Calu3 (cell line): ENCODE measurements at places on chromosomes 5 and 9. TPM values are rescaled to one million over a fixed set of nuclear protein-coding genes. Genes with fewer than 3 reads are reported as not detected.
A peak's percentile ranks its signal among the peaks of the same experiment; 100 is the strongest.

- no peak overlapping the region for H3K27ac ChIP-seq
- H3K4me1 ChIP-seq, result peaks cover 8% of the 10 kb centered on the region
- DNase-seq, result no peak
- H3K27me3 ChIP-seq, result no peaks in the 10 kb centered on the region
- peaks cover 32% of the 10 kb centered on the region for H3K36me3 ChIP-seq
These were observed 52.8 kb upstream of the PHF2 start for GRCh38 chr9:93523518-93524144.

DNA sequence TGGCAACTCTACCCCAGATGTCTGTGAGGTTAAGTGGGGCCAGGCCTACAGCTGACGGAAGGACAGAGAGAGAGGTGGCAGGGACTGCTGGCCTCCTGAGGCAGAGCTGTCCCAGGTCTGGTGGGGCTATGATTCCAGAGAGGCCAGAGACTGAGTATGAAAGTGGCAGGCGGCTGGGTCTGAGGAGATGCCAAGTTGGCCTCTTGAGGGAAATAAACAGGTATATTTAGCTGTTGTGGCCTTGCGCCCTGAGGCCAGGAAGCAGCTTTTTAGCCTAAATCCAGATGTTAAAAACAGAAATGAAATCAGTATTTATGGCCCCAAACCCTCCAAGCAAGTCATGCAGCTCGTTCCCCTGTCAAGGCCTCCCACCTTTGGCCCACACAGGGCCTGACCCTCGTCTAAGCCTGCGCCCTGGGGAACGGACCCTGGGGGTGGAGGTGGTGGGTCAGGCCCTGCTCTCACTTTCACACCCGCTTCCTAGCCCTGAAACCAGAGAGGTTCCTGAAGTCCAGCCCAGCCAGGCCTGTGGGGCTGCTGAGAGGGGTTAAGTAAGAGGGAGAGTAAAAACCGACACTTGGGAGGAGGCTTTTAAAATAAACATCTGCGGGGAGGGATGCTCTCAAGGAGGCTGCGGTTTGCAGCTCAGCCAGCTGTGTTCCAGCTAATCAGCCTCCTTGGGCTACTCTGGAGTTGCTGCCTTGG, 18.7 kb downstream of the PCDHGC5 start:
- no peak for DNase-seq
- H3K4me1 ChIP-seq, result no peaks in the 10 kb centered on the region
- no peak overlapping the region for H3K27ac ChIP-seq
- H3K4me3 ChIP-seq, result no peak overlapping the region
- H3K36me3 ChIP-seq, result peaks cover 50% of the 10 kb centered on the region

DNA sequence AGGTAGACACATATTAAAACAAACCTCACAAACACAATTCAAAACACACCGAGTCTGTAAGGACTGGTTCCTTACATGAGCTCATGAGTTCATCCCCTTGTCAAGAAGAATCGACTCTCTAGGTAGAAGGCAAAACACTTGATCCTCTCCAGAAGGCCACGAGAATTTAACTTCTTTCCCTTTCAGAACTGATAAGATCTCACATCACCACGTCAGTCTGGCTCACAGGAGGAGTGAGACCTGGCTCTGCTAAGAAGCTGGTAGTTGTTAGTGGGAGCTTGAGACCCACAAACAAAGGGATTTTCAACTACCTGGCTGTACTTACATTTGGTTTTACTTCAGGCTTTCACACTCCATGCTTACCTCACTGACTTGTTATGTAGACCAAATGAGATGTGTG, 459.2 kb downstream of the ARHGEF28 start:
- H3K27me3 ChIP-seq, result no peaks in the 10 kb centered on the region
- no peaks in the 10 kb centered on the region for H3K36me3 ChIP-seq
- peaks cover 9% of the 10 kb centered on the region for H3K4me1 ChIP-seq
- H3K27ac ChIP-seq, result no peak overlapping the region

DNA sequence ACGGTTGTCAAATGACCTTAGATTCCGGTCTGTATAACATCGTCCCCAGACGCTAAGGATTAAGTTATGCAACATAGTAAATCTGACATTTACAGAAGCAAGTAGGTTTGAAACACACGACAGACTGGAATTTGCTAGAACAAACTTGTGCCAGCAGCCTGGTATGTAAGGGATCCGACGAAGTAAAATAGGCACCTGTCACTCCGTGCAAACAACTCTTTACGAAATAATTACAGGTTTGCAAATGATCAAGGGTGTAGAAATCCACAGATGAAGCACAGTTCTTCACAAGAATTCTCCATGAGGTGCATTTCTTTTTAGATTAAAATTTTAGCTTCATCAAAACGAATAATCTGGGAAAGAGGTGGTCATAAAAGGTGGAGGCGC, 508 bp downstream of the MOCS2 start:
- H3K4me1 ChIP-seq, result peaks cover 22% of the 10 kb centered on the region
- peak overlapping the region; percentile 91 for H3K4me3 ChIP-seq
- no peak for DNase-seq
- peaks cover 27% of the 10 kb centered on the region for H3K36me3 ChIP-seq

The ADCY2 gene
- total RNA-seq, result not detected in 2 replicates

- no peak for DNase-seq
- no peaks in the 10 kb centered on the region for H3K27me3 ChIP-seq
- H3K27ac ChIP-seq, result no peak overlapping the region
- H3K36me3 ChIP-seq, result peaks cover 21% of the 10 kb centered on the region
These were observed 136.9 kb downstream of the PCSK5 start for GRCh38 chr9:76027416-76027815.

- no peaks in the 10 kb centered on the region for H3K4me1 ChIP-seq
- H3K27ac ChIP-seq, result no peak overlapping the region
- no peaks in the 10 kb centered on the region for H3K27me3 ChIP-seq
- H3K4me3 ChIP-seq, result no peak overlapping the region
- H3K36me3 ChIP-seq, result no peaks in the 10 kb centered on the region
These were observed 10.4 kb upstream of the PPP2CA start for GRCh38 chr5:134236318-134236717.

The KIF24 gene
- total RNA-seq, result 4.1 and 4.2 TPM in 2 replicates

DNA sequence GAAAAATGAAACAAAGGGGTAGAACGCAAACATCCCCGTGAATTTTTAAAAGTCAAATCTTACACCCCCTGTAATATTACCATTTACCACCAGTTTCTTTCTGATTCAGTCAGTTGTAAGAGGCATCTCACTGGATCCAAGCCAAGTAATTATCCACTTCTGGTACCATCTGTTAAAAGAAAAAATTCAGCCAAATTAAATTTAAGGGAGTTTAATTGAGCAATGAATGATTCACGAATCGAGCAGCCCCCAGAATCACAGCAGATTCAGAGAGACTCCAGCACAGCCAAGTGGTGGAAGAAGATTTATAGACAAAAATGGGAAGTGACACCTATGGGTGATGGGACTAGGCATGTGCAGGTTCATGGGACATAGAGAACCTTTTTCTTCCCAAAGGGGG, 29.9 kb upstream of the MTMR12 start:
- no peak overlapping the region for H3K4me3 ChIP-seq
- no peaks in the 10 kb centered on the region for H3K27me3 ChIP-seq
- DNase-seq, result no peak
- H3K27ac ChIP-seq, result no peak overlapping the region
- no peaks in the 10 kb centered on the region for H3K36me3 ChIP-seq

- H3K27ac ChIP-seq, result no peak overlapping the region
- H3K36me3 ChIP-seq, result peaks cover 13% of the 10 kb centered on the region
- H3K27me3 ChIP-seq, result no peaks in the 10 kb centered on the region
- H3K4me3 ChIP-seq, result no peak overlapping the region
- DNase-seq, result no peak
These were observed 17.0 kb downstream of the RALGDS start for GRCh38 chr9:133103987-133104505.

The SLC2A6 gene
- total RNA-seq, result 9.3 and 11.6 TPM in 2 replicates

The TNFSF8 gene
- not detected in 2 replicates for total RNA-seq

- peaks cover 34% of the 10 kb centered on the region for H3K4me1 ChIP-seq
- peaks cover 90% of the 10 kb centered on the region for H3K36me3 ChIP-seq
- H3K4me3 ChIP-seq, result peak overlapping the region; percentile 76
- H3K27me3 ChIP-seq, result no peaks in the 10 kb centered on the region
These were observed 3.9 kb downstream of the PLK2 start for GRCh38 chr5:58456026-58456425.

The ACER2 gene
- 7.6 and 10.0 TPM in 2 replicates for total RNA-seq

The LCN2 gene
- total RNA-seq, result 2,733 and 4,208 TPM in 2 replicates

- no peak overlapping the region for H3K27ac ChIP-seq
- peaks cover 15% of the 10 kb centered on the region for H3K27me3 ChIP-seq
- no peak overlapping the region for H3K4me3 ChIP-seq
- H3K4me1 ChIP-seq, result no peaks in the 10 kb centered on the region
These were observed 72.5 kb upstream of the GPR151 start for GRCh38 chr5:146588331-146589027.

DNA sequence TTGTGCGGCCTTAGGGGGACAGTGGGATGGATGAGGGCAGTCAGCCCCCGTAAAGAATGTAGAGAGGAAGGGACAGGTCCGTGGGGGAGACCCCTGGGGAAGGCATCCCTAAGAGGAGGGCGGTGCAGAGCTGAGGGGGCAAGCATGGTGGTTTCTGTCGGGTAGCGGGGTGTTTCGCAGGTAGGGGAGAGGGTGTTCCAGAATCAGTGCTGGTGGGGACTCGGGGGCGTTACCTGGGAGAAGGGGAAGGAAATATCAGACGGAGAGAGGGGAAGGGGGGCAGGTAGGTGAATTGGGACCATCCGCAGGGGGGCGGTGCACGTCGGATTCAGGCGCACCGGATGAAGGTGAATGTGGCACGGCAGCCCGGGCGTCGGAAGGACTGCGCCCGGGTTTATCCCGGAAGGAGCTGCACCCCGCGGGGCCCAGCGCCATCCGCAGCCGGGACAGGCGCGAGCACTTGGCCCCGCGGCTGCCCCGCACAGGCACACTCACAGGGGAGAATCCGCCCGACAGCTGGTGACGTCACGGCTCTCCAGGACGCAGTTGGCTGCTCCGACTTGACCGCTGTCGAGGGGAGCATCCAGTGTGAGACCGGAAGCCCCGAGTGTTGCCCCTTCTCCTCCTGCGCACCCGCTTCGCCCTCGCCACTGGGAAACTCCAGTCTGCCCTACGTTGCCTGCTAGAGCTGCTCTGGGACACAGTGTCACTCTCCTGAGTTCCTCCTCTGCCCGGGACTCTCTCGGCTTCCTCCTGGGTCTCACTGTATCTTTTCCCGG, 1.3 kb downstream of the CD72 start:
- peak overlapping the region; percentile 49 for H3K4me3 ChIP-seq
- peak overlapping the region; percentile 38 for H3K27ac ChIP-seq
- DNase-seq, result peak; percentile 36
- no peaks in the 10 kb centered on the region for H3K36me3 ChIP-seq
- peaks cover 76% of the 10 kb centered on the region for H3K27me3 ChIP-seq

DNA sequence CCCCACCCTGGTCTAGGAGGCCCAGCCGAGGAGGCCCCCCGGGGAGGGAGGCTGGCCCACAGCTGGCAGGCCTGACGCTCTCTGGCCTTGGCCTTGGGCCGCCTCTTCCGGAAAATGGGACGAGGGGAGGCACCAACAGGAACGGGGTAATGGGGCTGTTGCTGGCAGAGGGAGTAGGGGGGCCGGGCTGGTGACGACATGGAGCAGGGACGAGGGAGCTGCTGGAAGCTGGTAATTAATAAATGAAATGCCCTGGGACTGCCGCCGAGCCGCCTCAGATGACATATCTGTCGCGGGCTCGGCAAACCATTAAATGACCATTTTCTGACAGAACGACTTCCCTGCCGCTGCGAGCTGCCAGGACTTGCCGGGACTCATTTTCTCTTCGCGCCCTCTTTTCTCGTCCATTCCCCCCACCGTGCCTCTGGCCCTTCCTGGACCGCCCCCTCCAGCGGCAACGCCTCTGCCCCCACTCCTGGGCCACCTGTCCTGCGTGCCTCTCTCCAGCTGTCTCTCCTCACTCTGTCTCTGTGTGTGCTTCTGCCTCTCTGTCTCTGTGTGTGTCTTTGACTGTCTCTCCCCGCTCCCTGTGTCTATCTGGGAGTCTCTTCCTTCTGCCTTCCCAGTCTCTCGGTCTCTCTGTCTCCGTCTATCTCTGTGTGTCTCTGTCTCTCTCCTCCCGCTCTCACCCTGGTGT, 215.7 kb downstream of the PAX5 start:
- DNase-seq, result no peak
- H3K4me3 ChIP-seq, result peak overlapping the region; percentile 63
- no peak overlapping the region for H3K27ac ChIP-seq

DNA sequence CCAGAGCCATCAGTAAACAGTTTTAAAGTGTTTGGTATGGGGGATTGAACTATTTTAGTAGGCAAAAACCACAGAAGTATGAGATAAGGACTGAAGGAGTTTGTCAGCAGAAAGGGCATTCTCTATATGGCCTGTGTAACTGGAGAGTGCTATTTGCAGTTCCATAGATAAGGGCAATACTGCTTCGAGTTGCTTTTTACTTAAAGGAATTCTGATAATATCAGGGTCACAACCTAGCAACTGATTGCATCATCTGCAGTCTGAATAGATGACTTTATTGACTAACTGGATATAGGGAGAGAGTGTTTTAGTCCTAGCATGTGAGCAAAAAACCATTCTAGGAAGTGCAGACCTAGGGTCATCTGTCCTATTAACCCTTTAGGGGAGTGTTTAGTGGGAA, 645.2 kb upstream of the PTPRD start:
- no peaks in the 10 kb centered on the region for H3K27me3 ChIP-seq
- no peaks in the 10 kb centered on the region for H3K36me3 ChIP-seq
- DNase-seq, result no peak
- H3K27ac ChIP-seq, result no peak overlapping the region
- no peak overlapping the region for H3K4me3 ChIP-seq
- no peaks in the 10 kb centered on the region for H3K4me1 ChIP-seq

The ITGA2 gene
- total RNA-seq, result 91.9 and 101 TPM in 2 replicates

- H3K27me3 ChIP-seq, result no peaks in the 10 kb centered on the region
- no peaks in the 10 kb centered on the region for H3K4me1 ChIP-seq
- no peak overlapping the region for H3K4me3 ChIP-seq
- peak; percentile 46 for DNase-seq
- H3K36me3 ChIP-seq, result no peaks in the 10 kb centered on the region
These were observed 18.4 kb downstream of the SLC25A46 start for GRCh38 chr5:110757118-110757729.

DNA sequence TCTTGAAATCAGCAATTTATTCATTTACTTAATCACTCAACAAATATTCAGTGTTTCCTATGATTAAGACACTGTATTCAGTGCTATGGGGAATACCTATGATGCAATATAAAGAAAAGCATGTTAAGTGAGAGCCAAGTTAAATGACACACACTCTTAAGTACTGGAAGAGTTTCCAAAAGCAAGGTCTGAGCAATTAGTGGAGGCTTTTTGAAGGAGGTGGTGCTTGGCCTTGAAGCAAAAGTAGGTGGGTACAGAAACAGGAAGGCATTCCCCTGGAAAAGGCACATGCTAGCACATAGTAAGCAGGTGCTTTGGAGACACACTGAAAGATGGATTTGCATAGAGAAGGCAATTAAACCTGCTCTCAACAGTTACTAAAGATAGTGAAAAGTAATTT, 4.0 kb downstream of the TSLP start:
- no peak overlapping the region for H3K4me3 ChIP-seq
- DNase-seq, result no peak
- H3K27ac ChIP-seq, result peak overlapping the region; percentile 80
- peaks cover 34% of the 10 kb centered on the region for H3K27me3 ChIP-seq
- H3K4me1 ChIP-seq, result peaks cover 32% of the 10 kb centered on the region

The PCDHA13 gene
- total RNA-seq, result 2.0 and 2.3 TPM in 2 replicates

The MYO10 gene
- total RNA-seq, result 69.6 and 101 TPM in 2 replicates

- no peak overlapping the region for H3K4me3 ChIP-seq
- peaks cover 2% of the 10 kb centered on the region for H3K36me3 ChIP-seq
- H3K27ac ChIP-seq, result no peak overlapping the region
These were observed 146.5 kb downstream of the AOPEP start for GRCh38 chr9:94872891-94873511.

The TAF11L10 gene
- not detected in 2 replicates for total RNA-seq
